ENCODE measurements at places on chromosomes 12 and 14.

GRCh38 chr12:98137278-98137677 is 378.1 kb upstream of the TMPO start:
- DNase-seq = no peak

DNA sequence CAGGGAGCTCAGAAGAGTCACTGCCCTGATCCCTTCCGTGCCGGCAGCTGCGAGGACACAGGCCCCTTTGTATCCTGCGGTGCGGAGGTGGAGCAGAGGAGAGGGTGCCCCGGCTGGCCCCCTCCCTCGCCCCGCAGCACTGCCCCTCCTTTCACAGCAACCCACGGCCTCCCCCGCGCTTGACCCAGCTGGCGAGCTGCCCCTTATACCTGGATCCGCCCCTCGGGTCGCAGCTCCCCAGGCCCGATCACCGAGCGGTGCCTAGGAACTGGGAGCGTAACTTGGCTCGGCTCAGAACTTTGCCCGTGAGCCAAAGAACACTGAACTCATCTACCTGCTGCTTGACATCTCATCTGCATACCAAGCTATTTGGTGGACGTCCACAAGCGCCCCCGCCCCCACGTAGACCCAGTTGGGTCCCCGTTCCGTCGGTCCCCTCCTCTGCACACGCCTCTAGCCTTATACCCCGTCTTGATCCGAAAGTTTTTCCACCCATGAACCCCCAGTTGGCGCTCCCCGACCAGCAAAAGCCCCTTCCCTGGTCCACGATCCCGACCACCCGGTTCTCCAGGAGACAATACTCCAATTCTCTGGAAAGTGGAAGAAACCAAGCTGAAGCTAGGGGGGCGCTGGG is 697 bp upstream of the DNAJC14 start:
- peak; percentile 75 for DNase-seq

GRCh38 chr14:20228681-20229080 is at the start of gene OR11H7:
TSS of gene OR11H7 (plus strand) at chr14:20228981.
- no peak for DNase-seq

DNA sequence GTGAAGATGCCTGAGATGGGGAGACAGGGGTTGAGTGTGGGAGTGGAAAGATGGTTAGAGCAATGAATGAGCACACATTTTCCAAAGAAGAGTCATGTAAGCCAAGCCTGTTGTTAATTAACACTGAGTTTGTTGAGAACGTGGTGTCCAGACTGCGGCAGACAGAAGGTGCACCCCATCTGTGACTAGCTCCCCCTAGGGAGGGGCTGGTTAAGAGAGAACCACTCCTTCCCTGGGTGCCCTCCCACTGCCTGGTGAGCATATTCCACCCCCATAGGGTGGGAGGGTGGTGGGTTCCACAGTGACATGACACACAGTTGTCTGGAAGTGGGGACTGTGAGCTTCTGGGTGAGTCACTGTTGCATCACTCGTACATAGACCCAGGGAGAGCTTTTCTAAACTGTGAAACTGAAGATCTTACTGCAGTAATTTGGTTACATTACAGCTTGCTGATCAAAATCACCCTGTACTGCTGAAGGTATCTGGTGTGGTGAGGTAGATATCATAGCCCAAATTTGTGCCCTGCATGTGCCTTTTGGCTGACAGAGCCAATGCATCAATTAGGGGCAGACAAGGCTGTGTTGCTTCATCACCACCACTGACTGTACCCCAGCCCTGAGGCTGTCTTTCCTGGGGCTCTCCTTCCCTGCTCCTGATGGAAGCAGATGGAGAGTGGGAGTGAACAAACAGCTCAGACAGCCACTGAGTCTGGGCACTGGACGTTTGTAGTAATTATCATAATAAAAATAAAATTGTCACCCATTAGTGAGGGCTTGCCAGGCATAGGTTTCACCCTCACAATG is 150.9 kb downstream of the EMP1 start:
- DNase-seq = peak; percentile 71

GRCh38 chr12:19971361-19972280 is 396.7 kb upstream of the PDE3A start:
- DNase-seq = no peak

- DNase-seq = no peak
Measured at GRCh38 chr14:31529053-31529452, 32.2 kb upstream of the NUBPL start.

- no peak for DNase-seq
Measured at GRCh38 chr14:96264853-96265252, 8.8 kb downstream of the BDKRB1 start.

DNA sequence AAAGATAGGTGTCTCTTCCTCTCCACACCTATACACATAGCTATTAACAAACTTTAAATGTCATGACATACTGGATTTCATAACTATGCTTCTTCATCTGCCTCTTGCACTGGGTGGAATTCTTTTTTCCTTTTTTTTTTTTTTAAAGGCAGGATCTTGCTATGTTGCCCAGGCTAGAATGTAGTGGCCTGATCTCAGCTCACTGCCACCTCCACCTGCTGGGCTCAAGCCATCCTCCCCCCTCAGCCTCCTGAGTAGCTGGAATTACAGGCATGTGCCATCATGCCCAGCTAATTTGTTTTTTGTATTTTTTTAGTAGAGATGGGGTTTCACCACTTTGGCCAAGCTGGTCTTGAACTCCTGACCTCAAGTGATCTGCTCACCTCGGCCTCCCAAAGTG is 4.8 kb downstream of the MRPL51 start:
- no peak for DNase-seq

GRCh38 chr12:106759526-106760183 is 14.8 kb upstream of the RIC8B start:
- no peak for DNase-seq

DNA sequence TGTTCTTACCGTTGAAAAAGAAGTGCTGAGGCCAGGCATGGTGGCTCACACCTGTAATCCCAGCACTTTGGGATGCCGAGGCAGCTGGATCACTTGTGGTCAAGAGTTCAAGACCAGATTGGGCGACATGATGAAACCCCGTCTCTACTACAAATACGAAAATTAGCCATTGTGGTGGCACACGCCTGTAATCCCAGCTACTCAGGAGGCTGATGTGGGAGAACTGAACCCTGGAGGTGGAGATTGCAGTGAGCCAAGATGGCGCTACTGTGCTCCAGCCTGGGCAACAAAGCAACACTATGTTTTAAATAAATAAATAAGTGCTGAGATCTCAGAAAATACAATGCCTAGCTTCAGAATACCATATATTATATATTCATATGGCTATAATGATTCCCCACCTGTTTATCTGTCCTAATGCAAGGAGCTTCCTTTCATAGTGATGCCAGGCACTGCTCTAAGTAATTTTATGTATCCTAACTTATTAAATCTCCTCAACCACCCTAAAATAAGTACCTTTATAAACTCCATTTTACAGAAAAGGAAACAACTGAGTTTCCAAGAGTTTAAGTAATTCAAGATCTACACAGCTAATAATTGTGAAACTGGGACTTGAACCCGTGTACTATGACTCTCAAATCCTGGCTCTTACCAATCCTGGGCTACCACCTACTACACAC is 7.3 kb downstream of the PHLDA1 start:
- DNase-seq = no peak

- DNase-seq = peak; percentile 34
Measured at GRCh38 chr14:96084796-96085195, 45.6 kb downstream of the C14orf132 start.

GRCh38 chr12:17334784-17335183 is 728.8 kb upstream of the LMO3 start:
- DNase-seq = no peak

All from activated effector memory CD4-positive, alpha-beta T cell treated with anti-CD3 and anti-CD28 coated beads, Interleukin-2, amount 50 U/mL, for 16 hours (primary cell).